T-helper 1 cell (primary cell): ENCODE measurements at places on chromosomes 4 and X.

DNA sequence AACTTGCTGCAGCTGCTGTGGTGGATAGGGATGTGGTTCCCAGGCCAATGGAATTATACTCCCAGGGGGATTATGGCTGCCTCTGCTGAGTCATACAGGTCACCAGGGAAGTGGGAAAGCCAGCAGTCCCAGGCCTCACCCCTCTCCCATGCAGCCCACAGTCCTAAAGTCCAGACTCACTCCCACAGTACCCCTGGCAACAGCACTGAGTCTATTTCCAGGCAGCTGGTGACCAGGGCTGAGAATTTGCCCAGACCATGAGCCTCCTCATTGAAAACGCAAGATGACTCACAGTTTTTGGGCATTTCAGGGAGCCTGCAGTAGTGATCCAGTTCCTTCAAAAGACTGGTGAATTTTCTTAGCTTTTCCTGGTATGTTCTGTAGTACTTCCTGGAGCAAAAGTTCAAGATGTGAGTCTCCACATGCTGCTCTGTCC lies 137.6 kb downstream of the NPNT start:
- DNase-seq: no peak

DNA sequence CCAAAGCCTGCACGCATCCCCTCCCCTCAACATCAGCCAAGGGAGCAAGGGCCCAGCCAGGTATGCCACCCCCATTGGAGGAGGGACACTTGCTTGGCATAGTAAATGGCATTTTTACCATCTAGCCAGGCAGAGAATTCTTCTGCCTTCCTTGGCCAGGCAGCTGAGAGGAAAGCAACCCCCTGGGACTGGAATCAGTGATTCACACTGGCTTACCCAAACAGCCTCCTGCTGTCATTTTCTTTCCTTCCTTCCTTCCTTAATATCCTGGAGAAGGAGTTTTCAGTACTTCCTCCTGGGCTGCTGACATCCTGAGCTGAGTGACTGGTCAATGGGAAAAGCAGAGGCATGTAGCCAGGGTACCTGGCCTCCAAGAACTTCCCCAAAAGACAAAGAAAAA lies 28.6 kb upstream of the KIAA1210 start:
- no peak for DNase-seq

- no peak for DNase-seq
Observed at GRCh38 chr4:175791221-175791620, 20.8 kb downstream of the GPM6A start.

DNA sequence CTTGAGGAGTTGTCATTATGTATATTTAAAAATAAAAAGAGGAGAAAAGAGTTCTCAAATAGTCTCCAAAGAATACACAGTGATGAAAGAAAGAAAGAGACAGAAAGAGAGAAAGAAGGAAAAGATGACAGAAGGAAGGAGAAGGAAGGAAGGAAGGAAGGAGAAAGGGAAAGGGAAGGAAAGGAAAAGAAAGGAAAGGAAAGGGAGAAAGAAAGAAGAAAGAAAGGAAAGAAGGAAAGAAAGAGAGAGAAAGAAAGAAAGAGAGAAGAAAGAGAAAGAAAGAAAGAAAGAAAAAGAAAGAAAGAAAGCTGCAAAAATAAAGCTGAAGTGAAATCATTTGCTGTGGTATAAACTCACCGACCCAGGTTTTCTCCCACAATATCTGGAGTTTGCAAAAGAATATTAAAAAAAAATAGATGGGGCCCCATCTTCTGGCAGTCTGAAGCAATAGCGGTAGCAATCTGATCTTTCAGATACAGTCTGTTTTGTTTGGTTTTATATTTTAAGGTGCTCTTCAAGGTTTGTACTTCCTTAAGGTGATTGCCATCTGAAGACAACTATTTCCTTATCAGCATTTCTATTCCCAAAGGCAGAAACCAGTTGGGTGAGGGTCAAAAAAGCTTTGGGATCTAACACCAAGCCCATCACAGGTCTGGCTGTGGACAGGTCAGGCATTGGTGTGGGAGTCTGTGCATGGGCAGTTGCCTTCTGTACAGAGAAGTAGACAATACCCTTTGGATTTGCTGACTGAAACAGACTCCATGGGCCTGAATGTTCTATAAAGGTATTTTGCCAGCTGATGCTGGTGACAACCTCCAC lies 160.4 kb downstream of the CPEB2 start:
- DNase-seq: no peak

- no peak for DNase-seq
Observed at GRCh38 chr4:94801016-94801415, 43.3 kb downstream of the BMPR1B start.

- DNase-seq: no peak
Observed at GRCh38 chr4:178937130-178937529, 1494.9 kb upstream of the AGA start.

DNA sequence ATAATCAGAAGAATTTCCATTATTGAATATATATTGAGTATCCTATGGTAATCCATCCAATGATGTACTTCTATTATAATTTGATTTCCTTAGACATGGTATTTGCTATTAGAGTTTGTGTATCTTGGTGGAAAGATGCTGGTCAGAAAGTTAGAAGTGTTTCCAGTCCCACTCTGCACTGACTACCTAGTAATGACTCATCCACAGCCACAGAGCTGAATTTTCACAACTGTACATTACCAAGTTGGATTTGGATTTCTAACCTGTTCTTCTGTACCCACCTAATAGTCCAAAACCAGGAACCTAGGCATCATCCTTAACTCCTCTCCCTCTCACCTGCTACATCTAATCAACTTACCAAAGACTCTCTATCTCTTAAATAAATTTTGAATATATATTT lies 145.4 kb downstream of the REELD1 start:
- no peak for DNase-seq

- no peak for DNase-seq
Observed at GRCh38 chr4:100162027-100162685, 28.1 kb downstream of the DDIT4L start.

DNA sequence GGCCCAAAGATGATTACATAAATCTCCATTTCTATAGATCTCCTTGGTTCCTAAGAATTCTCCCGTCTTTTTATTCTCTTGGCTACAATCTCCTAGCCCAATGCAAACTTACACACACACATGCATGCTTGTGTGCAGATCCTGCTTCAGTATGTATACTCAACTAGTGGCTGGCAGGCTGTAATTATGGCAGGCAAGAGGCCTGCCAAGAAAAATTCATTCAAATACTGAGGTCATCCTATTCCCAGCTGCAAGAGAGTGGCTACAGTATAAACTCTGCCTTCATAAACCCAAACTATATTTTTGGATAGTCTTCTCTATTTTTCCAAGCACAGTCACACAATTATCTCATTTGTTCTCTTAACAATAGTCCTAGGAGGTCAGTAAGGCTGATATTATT lies 95.2 kb downstream of the SHROOM4 start:
- no peak for DNase-seq

GRCh38 chr4:78949735-78950134 lies 10.5 kb upstream of the PAQR3 start:
- DNase-seq: no peak

DNA sequence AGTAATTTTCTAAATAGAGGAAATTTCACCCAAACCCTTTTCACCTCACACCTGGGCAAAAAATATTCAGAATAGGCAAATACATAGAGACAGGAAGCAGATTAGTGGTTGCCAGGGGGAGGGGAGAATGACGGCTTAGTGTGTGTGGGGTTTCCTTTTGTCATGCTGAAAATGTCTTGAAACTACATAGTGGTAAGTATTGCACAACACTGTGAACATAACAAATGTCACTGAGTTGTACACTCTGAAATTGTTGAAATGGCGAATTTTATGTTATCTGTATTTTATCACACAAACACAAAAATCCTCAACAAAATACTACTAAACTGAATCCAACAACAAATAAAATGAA lies 60.7 kb upstream of the PLAC1 start:
- peak; percentile 78 for DNase-seq

GRCh38 chrX:153984351-153985178 lies 12.0 kb downstream of the TMEM187 start:
- no peak for DNase-seq

- no peak for DNase-seq
Observed at GRCh38 chr4:8176547-8177399, 18.2 kb upstream of the ABLIM2 start.

- no peak for DNase-seq
Observed at GRCh38 chrX:39170464-39170863, 369.2 kb downstream of the MID1IP1 start.

DNA sequence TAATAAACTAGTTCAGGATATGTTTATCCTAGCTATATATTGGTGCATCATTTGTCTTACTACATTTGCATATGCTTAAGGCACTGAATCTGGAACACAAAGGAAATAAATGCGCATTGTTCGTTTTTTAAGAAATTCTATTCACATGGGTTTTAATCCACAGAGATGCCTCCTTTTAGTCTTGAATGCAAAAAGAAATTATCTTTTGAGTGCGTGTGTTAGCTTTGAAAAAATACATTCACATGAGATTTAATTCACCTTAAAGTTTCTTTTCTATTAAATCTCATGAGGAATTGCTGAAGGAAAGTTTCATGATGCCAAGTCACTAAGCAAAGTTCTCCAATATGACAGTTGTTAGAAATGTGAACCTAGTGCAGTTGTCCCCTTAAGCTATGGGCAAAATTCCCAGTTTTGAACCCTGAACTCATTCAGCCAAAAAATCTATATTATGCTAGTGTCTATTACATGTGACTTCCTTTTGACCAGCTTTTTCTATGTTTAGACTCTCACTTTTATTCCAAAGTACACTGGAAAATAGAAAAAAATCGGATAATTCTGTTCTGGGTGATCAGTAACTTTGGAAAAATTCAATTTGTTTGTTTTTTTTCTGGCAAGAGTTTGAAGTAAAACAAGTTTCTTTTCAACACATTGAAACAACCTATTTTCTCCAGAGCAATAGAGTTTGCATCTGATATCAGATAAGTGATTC lies 426.2 kb upstream of the MAGEB2 start:
- DNase-seq: no peak

DNA sequence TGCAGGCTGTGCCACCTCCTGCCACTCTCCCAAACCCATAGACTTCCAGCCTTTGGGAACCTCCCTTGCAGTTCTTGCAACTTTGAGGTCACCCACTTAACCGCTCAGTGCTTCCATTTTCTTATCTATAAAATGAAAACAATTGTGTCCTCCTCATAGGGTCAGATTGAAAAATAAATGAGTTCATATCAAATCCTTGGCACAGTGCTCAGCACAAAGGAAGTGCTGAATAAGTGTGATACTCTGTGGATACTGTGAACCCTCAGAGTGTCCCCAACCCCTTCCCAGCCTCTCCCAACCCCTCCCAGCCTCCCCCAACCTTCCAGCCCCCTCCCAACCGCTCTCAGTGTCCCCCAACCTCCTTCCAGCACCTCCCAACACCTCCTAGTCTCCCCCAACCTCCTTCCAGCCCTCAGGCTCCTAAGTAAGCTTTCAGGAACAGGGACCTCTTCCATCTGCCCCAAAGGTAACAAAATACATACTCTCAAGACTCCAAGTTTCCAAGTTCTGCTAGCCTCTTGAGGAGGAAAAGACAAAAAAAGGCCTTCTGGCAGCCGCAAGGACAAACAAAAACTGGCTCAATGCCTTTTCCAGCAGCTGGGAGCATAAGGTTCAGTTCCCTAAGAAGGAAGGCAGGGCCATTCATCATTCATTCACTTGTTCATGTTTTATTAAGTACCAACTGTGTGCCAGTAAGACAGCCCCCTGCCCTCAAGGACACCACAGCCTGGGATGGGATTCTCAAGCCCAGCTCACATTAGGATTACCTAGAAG lies 46.1 kb upstream of the LGI2 start:
- no peak for DNase-seq

DNA sequence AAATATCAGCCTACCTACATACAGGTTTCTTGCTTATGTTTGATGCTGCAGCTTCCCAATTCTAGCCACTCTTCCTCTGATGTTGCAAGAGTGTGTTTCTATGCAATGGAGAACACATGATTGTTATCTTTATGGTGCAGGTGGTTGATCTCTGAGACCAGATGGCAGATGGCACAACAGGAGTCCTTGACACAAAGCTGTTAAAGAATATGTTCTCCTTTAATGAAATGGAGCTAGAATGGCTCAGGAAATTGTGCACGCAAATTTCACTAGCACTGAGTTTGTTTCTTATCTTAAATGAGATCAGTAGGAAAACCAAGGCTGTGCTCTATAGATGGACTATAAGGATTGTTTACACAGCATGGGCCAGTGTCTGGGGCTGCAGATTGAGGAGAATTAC lies 29.9 kb upstream of the TTC29 start:
- no peak for DNase-seq

GRCh38 chr4:185036842-185037241 lies 18.6 kb downstream of the HELT start:
- no peak for DNase-seq

DNA sequence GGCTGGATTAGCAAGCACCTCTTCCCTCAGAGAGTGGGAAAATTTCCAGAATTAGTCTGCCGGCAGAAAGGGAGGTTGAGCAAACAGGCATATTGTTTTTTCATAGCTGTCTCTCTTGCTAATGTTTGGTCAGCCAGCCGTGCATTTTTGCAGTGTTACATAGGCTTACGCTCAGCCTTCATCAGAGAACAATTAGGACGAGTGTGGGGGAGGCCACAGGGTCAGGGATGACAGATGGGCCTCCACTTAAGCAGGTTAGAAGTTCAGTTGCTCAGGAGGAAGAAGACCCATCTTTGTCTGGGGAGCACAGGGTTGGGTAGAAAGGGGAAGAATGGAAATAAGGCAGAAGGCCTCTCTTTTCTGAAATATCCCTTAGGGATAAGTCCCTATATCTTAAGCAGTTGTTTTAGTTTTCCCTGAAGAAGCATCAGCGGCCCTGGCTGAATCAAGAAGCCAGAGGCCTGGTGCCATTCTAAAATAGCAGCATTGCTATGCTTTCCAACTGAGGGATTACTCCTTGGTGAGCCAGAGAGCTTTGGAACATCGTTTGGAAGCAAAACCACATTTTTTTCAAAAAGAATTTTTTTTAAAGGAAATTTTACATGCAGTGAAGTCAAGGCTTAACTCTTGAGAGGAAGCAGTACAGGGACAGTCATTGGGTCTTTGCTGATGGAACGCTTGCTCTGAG lies 118.8 kb downstream of the SMIM20 start:
- no peak for DNase-seq

DNA sequence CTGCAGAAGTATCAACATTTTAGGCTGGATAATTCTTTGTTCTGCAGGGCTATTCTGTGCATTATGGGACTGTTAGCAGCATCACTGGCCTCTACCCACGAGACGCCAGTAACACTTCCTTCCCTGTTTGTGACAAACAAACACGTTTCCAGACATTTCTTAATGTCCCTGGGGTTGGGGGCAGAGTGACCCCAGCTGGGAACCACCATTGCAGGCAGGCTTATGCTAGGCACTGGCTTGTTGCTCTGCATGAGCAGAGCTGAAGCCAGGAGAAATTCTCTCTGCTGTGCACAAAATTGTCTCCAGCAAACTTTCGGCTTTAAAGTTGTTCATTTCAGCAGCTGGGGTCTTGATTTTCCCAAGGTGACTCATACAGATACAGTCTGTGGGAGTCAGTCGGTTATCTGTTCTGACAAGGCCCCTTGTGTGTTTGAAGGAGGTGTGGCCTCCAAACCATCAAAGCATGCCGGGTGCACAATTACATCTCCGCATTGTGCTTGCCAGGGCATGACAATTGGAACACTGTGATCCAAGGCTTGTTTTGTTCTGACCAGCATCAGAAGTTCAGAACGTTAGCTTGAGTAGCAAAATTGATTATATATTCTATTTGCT lies 156.4 kb upstream of the BOD1L1 start:
- DNase-seq: no peak
